Motor neuron (in vitro differentiated cells): ENCODE measurements at places on chromosomes 6 and 20. TPM values are rescaled to one million over a fixed set of nuclear protein-coding genes. Genes with fewer than 3 reads are reported as not detected.
A peak's percentile ranks its signal among the peaks of the same experiment; 100 is the strongest.

The TSBP1 gene
- total RNA-seq = 0.63 TPM in 1 of 2 replicates, not detected in the other

The IL17A gene
- 0.15 TPM in 1 of 2 replicates, not detected in the other for total RNA-seq

The TREM2 gene
- total RNA-seq = 0.41 TPM in 1 of 2 replicates, not detected in the other

The TPD52L2 gene
- 45.4 and 45.5 TPM in 2 replicates for total RNA-seq

The RIN2 gene
- total RNA-seq = 22.7 and 28.2 TPM in 2 replicates

The SLC22A16 gene
- 0.08 and 0.91 TPM in 2 replicates for total RNA-seq

The ANKRD66 gene
- total RNA-seq = 0.24 and 0.30 TPM in 2 replicates

The ESR1 gene
- 1.4 and 1.7 TPM in 2 replicates for total RNA-seq

The PERP gene
- 2.1 and 2.7 TPM in 2 replicates for total RNA-seq

The PRDM13 gene
- total RNA-seq = 0.09 and 0.10 TPM in 2 replicates

The WFDC12 gene
- not detected in 2 replicates for total RNA-seq

The POFUT1 gene
- 7.3 and 9.3 TPM in 2 replicates for total RNA-seq

The ENPP3 gene
- 0.49 and 0.62 TPM in 2 replicates for total RNA-seq

The FOXS1 gene
- total RNA-seq = 1.5 and 1.6 TPM in 2 replicates

The TRIM15 gene
- 0.77 TPM in 1 of 2 replicates, not detected in the other for total RNA-seq

The UNC5CL gene
- total RNA-seq = 0.36 and 0.50 TPM in 2 replicates

- ATAC-seq = no peak
Observed at GRCh38 chr6:75830959-75831885, 82.2 kb downstream of the MYO6 start.

DNA sequence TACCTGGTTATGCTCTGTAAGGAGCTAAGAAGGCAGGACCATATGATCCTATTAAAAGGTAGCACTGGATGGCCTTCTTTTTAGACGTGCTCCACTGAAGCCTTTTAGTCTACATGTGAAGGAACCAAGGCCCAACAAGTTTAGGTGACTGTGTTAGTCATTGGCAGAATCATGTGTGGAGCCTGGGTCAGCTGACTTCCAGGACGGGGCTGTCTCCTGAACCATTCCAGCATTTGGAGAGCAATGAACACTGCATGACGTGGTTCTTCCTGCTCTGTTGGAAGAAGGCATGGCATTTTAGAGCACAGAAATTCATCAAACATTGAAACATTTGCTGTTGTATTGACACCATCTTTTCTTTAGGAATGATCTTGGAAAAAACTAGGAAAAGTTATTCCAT is 87.8 kb upstream of the TIAM2 start:
- no peak for ATAC-seq

DNA sequence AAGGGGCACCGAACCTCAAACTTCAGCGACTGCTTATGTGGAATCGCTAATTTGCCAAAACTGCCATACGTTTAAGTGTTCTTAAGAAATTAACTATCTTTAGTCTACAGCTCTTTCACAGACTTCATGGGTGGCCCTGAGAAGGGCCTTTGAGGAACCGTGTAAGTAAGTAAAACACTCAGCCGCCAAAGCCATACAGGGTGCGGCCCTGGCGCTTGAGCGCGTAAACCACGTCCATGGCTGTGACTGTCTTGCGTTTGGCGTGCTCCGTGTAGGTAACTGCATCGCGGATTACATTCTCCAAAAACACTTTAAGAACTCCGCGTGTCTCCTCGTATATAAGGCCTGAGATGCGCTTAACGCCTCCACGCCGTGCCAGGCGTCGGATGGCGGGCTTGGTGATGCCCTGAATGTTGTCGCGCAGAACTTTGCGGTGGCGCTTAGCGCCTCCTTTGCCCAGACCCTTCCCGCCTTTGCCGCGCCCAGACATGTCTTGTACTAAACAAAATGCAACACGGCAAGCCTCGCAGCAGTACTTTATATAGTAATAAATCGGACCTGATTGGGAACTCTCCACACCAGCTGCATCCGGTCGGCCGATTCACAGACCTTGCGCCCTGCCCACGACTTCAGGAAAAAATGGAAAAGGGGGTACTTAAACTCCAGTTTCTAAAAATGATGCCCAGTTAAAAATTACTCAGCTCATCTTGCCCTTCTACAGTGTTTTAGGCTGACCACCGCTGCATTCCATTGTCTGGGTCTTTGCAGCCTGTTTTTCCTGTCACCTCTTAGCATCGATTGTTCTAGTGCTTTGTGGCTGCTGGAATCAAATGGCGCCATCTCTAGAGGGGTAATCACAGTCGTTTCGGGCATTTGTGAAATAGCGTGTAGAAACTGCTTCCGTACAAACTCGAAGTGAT is 38.9 kb downstream of the OR2B2 start:
- peak; percentile 44 for ATAC-seq

DNA sequence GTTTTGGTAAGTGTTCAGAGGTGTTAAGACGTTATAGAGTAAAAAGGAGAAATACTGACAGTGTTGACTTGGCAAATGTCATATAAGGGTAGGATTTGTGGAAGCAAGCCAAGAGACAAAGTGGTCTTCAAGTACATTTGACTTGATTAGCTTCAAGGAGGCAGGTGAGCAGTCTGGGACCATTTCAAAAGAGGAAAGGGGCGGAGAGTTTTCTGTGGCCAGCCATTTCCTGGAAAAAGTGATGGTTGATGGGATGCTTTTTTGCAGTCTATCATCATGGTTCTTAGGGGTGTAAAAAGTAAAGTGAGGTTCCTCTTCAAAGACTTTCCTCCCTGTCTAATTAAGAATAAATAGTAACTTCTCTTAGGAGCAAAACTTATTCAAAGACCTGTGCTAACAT is 28.7 kb downstream of the FKBP1A start:
- no peak for ATAC-seq

DNA sequence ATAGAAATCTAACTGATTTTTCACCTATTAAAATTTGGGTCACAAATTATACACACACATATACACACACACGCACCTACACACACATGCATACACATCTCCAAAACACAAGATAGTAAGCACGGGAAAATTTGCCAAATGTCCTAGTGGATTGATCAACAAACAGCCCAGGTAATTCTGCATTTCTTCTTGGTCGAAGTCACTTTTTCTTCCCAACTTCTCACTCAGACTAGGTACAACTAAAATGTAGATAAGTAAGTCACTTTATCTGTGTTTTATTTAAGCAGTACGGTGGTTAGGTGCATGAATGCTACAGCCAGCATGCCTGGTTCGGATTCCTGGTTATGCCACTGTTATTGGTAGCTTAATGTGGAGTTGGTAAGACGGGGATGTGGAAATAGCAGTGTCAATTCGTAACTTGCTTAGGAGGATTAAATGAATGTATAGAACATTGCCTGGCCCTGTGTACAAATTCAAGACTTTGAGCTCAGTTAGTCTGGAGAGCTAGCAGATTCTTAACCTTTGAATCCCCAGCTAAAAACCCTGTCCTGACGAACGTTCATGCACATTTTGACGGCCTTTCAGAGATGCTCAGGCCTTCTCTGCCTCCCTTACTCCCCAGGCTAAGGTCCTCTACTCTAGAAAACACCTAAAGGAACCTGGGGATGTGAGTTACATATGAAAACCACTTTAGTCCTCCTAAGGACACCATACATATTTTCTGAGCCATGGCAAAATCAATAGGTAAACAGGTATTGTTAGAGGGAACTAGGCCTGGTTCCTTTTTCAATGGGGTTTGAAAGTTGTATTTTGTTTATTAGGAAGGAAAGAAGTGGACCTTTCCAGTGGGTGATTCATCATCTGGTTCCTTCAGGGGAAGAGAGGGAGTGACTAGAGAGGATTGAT is 50.9 kb downstream of the CYP24A1 start:
- no peak for ATAC-seq

DNA sequence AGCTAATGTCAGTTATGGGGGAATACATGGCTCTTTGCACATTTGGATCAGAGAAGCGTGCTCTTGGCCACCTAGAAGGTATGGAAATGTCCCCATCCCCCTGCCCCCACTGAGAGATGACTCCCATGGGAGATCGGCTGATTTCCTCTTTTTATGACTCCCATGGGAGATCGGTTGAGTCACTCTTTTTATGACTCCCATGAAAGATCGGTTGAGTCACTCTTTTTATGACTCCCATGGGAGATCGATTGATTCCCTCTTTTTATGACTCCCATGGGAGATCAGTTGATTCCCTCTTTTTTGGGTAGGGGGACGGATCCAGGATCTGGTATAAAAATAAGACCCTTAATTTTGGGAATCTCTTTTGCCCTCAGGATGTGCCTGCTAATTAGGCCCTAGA is 10.3 kb upstream of the TAAR9 start:
- ATAC-seq = no peak

GRCh38 chr6:72248621-72249020 is 362.3 kb downstream of the RIMS1 start:
- no peak for ATAC-seq

DNA sequence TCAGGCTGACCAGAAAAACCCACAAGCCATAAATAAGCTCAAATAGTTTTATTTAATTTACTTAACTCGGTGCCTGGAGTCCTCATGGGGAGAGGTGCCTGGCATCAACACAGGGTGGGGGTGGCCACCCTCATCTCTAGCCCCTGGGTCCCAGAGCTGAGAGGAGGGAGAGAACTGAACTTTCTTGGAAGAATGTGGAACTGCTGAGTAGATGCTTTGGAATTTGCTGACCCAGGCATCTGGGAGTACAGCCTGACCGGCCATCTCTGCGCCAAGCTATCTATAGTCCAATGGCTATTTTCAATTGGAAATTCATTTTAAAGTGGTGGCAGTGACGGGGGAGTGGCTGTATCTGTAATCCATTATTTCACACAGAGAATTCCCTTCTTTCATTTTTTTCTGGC is 104.8 kb downstream of the CDH26 start:
- ATAC-seq = peak; percentile 81

GRCh38 chr6:10404107-10404798 is 10.6 kb downstream of the TFAP2A start:
- ATAC-seq = peak; percentile 93

DNA sequence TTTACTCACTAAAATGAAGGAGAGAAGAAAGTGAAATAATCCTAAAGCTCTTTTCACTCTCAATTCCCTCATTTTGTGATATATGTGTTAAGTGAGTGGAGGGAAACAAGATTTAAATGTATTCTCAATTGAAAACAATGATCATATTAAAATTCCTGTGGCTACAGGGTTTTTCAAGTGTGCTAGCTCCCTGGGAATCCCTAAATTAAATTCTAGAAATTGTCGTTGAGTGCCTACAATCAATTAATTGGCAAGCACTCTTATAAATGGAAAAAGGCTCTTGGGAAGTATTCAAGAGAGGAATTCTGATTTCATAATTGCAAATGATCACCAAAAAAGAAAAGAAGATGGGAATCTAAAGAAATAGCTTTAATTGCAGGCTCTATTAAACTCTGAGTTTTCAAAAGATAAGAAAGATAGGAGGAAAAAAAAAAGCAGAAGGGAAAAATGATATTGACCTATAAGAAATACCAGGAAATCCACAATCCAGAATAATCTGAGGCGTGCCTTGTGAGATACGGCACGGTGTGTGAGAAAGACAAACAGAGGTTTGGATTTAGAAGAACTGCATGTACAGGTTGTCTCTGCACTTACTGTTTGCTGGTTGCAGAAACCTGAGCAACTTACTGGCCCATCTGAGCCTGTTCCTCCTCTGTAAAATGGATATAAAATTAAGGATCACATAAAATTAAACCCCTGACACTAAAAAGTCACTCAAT is 18.3 kb upstream of the MBOAT1 start:
- no peak for ATAC-seq

GRCh38 chr6:68947721-68948120 is 312.6 kb downstream of the ADGRB3 start:
- ATAC-seq = no peak

GRCh38 chr6:7108964-7109836 is 1.4 kb downstream of the RREB1 start:
- ATAC-seq = peak; percentile 21

- ATAC-seq = no peak
Observed at GRCh38 chr20:37254114-37254878, 7.3 kb downstream of the GHRH start.

- no peak for ATAC-seq
Observed at GRCh38 chr6:83307849-83308248, 114.7 kb downstream of the RWDD2A start.

DNA sequence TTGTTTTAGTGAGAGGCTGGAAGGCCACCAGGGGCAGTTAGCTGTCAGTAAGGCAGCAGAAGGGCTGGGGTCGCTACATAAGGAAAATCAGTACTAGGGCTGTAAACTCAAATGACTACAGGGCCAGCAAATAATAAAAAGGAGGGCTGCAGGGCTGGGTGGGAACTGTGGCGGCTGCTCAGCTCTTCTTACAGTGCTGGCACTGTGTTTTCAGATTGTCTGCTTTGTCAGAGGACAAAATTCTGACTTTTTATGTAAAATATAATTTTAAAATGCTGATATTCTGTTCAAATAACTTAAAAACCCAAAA is 23.2 kb downstream of the HLA-A start:
- ATAC-seq = peak; percentile 25

GRCh38 chr6:93021235-93021915 is 398.0 kb downstream of the EPHA7 start:
- no peak for ATAC-seq

DNA sequence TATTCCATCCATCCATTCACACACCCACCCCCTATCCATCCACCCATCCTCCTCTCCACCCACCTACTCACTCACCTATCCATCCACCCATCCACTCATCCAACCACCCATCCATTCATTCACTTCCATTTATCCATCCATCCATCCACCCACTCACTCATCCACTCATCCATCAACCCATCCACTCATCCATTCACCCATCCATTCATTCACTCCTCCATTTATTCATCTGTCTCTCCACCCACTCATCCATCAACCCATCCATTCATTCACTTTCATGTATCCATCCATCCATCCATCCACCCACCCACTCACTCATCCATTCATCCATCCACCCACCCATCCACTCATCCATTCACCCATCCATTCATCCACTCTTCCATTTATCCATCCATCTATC is 84.1 kb downstream of the SRC start:
- no peak for ATAC-seq

- ATAC-seq = no peak
Observed at GRCh38 chr6:121726596-121726995, 291.1 kb downstream of the GJA1 start.

DNA sequence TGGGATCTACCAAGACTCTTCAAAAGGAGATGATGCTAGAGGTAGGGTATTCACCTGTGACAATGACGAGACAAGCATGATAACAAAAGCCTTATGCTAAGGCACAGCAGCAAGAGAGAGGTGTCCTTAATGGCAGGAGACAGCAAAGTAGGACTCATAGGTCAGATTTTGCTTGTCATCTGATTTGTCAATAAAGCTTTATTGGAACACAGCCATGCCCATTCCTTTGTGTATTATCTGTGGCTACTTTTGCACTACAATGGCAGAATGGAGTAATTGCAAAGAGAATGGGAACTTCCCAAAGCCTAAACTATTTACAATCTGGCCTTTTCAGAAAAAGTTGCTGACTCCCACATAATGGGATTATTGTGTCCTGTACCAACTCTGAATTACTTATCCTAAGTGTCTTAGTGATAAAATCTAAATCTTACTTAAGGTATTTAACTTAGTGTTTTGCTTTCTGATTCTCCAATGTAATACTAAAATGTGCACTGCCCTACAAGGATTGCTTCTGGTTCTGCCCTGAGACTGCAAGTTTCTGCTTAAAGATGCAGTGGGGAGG is 221.6 kb downstream of the CDC5L start:
- ATAC-seq = no peak

DNA sequence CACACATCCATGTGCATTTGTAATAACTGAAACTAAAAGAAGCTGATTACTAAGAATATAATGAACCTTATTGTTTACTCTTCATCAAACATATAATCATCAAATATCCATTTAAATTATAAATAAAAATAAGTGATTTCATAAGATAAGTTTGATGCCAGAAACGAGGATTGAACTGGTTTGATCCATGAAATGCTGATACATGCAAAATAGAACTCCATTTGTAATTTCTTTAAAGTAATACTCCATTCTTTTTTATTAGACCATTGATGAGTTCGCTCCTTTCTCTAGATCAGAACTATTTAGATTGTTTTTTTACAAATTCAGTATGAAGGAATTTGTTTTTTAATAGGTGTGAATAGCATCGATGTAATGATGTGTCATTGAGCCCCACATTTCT is 57.6 kb downstream of the EYS start:
- no peak for ATAC-seq
